Activated T-cell treated with anti-CD3 and anti-CD28 coated beads, Interleukin-2, amount 50 U/mL, for 72 hours (primary cell): ENCODE measurements at places on chromosomes 7 and 10.

DNA sequence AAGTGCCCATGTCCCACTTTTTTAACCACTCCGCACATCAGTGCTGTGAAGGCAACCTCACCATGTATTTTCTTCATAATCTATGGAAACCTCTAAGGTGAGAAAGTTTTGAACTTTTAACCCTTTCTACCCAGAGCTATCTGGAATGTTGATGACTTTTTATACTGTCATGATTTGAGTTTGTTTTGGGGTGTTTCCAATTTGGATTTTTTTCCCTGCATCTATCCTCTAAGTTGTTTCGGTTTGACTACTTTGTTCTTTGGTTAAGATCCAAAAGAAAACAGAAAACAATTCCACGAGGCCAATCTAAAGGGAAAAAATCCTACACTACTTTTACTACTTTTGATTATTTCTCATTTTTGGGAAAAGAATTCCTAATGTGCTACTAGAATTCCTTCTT, 279.7 kb downstream of the USP6NL start:
- DNase-seq: no peak
- peaks cover 42% of the 10 kb centered on the region for H3K4me1 ChIP-seq
- no peak overlapping the region for H3K4me3 ChIP-seq

DNA sequence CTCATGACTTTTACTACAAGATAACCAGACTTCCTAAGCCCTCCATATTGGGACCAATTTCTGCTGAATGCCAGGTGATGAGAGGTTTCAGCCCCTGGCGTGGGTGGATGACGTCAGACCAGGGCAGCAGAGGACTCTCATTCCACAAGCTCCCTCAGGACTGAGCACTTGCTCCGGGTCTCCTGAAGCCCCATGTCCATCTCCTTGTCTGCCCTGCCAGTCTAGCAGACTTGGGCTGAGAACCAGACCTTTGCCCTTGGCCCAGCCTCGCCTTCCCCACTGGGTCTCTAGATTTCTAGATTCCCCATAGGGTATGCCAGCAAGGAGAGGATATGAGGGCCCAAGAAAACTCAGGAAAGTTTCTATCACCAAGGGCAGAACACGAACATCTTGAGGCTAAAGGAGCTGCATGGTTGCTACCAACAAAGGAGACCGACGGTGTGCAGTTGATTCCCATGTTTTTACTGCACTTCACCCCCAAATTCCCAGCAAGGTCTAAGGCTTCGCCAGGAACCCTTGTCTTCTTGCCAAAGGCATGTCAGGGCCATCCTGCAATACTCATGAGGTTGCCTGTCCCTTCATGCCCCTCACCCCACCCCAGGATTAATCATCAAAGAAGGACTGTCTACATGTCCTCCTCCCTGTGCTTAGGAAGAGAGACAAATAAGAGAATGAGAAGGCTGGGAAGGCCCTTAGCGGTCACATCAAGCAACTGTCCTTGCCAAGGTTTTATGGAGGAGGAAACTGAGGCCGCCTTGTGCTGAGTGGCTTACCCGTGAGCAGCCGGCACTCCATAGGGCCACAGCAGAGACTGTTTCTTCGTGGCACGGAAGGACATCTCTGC, 96.5 kb upstream of the MACROH2A2 start:
- no peaks in the 10 kb centered on the region for H3K4me1 ChIP-seq
- no peak overlapping the region for H3K27ac ChIP-seq
- DNase-seq: no peak
- no peak overlapping the region for H3K4me3 ChIP-seq
- peaks cover 38% of the 10 kb centered on the region for H3K27me3 ChIP-seq
- no peaks in the 10 kb centered on the region for H3K36me3 ChIP-seq

- H3K27ac ChIP-seq: no peak overlapping the region
- peaks cover 13% of the 10 kb centered on the region for H3K27me3 ChIP-seq
- no peaks in the 10 kb centered on the region for H3K36me3 ChIP-seq
- no peak for DNase-seq
- no peaks in the 10 kb centered on the region for H3K4me1 ChIP-seq
Measured at GRCh38 chr10:490891-491571, 198.4 kb downstream of the DIP2C start.

DNA sequence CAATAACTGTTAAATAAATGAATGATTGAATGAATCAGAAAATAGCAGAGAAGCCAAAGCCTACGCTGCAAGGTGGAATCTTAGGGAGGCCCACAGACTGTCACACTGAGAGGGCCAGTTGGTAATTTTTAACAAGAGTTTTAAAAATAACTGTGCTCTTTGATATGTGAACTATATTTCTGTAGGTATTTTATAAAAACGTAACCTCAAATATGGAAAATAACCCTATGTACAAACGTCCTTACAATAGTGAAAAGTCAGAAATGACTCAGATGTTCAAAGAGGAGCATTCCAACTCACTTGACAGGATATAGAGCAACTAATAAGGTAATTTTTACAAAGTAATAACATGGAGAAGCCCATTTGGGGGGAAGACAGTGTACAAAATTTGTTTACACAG, 18.9 kb upstream of the TMEM273 start:
- no peaks in the 10 kb centered on the region for H3K4me1 ChIP-seq
- no peak overlapping the region for H3K4me3 ChIP-seq
- H3K27me3 ChIP-seq: peaks cover 43% of the 10 kb centered on the region
- H3K27ac ChIP-seq: no peak overlapping the region
- no peaks in the 10 kb centered on the region for H3K36me3 ChIP-seq
- no peak for DNase-seq
